NCI-H2171 (cell line): ENCODE measurements at places on chromosomes 1 and 21.

DNA sequence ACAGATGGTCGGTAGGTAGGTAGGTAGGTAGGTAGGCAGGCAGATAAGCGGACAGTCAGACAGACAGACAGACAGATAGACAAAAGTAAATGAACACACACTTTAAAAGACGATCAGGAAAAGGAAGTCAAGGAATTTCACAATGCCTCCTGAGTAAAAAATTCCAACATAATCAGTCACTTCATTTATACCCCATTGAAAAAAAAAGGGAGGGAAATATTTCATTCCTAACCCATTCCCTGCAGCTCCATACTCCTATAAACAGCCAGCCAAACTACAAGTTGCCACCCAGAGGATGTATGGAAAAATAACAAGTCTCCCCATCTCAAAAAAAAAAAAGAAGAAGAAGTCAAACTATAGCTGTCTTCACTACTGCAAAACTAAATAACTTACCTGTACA, 43.4 kb downstream of the ZZZ3 start:
- no peak for DNase-seq

- DNase-seq, result no peak
Measured at GRCh38 chr1:187817782-187818181, 989.0 kb downstream of the PLA2G4A start.

DNA sequence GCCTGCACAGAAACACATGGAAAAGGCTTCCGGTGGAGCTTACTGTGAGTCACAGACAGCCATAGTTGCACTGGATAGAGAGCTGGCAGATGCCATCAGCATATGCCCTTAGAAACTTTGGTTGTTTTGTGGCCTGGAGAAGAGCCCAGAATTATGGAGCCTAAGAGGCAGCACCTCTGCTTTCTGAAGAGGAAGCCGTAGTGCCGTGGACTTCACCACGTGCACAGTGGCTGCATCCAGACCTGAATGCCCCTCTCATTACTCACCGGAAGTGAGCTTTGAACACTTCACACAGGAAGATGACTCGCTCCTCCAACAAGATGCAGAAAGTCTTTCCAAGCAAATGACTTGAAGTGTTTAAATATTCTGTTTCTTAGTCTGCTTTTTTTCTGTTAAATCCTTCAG, 28.4 kb downstream of the JUN start:
- DNase-seq, result no peak

GRCh38 chr1:210233495-210234328, 1.1 kb downstream of the SERTAD4 start:
- peak; percentile 27 for DNase-seq

- DNase-seq, result no peak
Measured at GRCh38 chr1:21614419-21615115, 54.6 kb downstream of the RAP1GAP start.

DNA sequence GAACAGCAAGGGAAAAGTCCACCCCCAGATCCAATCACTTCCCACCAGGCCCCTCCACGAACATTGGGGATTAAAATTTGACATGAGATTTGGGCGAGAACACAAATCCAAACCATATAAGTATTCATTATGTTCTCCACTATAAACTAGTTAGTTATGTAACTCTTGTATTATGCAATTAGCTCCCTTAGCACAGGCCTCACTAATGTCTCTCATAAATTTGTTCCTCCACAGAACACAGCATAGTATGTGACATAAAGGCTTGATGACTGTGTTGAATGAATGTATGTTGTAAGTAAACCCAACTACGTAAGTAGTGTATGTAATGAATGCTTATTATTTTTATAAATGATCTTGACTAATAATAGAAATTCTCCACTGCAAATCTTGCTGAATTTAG, 223.3 kb upstream of the ZRANB2 start:
- no peak for DNase-seq
